Purkinje cell (primary cell): ENCODE measurements at places on chromosomes 6 and 20. TPM values are rescaled to one million over a fixed set of nuclear protein-coding genes. Genes with fewer than 3 reads are reported as not detected.

ETV7 gene
- polyA plus RNA-seq = not detected in 2 replicates

TFAP2A gene
- polyA plus RNA-seq = 4.4 and 9.1 TPM in 2 replicates

MOXD1 gene
- 2.4 TPM in 1 of 2 replicates, not detected in the other for polyA plus RNA-seq

SLC35D3 gene
- polyA plus RNA-seq = not detected in 2 replicates

SLC17A4 gene
- not detected in 2 replicates for polyA plus RNA-seq

SMLR1 gene
- polyA plus RNA-seq = not detected in 2 replicates

PTK6 gene
- not detected in 2 replicates for polyA plus RNA-seq

PACRG gene
- 9.0 and 13.8 TPM in 2 replicates for polyA plus RNA-seq

TEAD3 gene
- polyA plus RNA-seq = 0.19 and 0.31 TPM in 2 replicates
